Stimulated activated CD8-positive, alpha-beta memory T cell treated with anti-CD3 and anti-CD28 coated beads, Interleukin-7, amount 100 ng/mL, for 48 hours (primary cell): ENCODE measurements at places on chromosomes 13 and 19.

GRCh38 chr19:50493171-50493570 lies 16.5 kb upstream of the GARIN5A start:
- no peak for DNase-seq

GRCh38 chr13:103431856-103432255 lies 365.6 kb upstream of the SLC10A2 start:
- DNase-seq = no peak

DNA sequence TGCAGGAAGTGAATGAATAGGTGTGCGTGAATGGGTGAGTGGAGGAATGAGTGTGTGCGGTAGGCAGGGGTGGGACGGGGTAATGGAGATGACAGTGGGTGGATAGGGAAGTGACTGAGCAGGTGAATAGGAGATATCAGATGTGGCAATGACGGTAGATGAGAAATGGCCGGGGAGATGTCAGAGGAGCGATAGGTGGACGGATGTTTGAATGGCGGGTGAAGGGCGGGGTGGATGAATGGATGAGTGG lies 1.5 kb downstream of the TTC9B start:
- DNase-seq = no peak

DNA sequence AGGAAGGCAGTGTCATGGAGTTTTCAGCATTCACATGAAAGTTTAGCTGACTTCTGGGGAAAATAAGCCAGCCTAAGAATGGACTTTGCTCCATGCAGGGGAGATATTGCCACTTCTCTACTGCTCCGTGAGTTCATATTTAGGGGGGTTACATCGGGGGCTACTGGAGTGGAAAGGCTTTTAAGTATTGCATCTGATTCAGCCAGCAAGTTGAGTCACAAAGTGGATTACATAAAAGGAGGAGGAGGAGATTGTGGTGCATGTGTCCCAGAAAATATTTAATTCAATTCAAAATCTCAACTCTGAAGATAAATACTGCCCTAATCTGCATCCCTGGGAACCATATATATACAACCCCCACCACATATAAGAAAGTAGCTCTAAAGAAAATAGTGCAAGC lies 617.2 kb downstream of the DCT start:
- DNase-seq = no peak

- DNase-seq = no peak
Measured at GRCh38 chr13:45510672-45511071, 45.9 kb downstream of the COG3 start.

GRCh38 chr13:76822698-76823267 lies 63.4 kb downstream of the KCTD12 start:
- no peak for DNase-seq
